Left forelimb (tissue), 1 donor: ENCODE measurements at places on chromosomes 7 and 10.

DNA sequence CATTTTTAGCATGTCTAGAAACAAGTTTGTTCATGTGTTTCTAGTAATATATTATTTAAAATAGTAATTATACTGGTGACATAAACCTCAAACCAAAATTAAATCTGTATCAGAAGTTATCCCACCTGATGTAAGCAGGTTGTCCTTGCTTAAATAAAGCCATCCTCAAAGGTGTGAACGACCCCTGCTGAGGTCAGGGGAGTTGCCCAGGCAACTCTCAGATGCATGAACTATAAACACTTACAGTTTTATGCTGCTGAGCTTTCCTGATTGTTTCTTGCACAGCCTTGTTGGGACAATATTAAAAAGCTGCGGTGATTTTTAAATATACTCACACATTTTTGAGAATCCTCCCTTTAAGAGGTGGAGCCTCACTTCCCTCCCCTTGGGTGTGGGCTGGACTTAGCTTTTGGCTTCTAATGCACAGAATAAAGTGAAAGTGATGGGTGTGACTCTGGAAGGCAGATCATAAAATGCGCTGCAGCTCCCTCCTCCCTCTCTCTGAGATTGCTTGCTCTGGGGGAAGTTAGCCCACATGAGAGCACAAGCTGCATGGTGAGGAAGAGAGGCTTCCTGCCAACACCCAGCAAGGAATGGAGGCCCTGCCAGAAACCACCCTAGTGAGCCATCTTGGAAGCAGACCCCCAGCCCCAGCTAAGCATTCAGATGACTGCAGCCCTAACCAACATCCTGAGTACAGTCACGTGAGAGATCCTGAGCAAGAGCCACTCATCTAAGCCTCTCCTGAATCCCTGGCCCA is 152.7 kb downstream of the SKIDA1 start:
- DNase-seq, result peak; percentile 82

DNA sequence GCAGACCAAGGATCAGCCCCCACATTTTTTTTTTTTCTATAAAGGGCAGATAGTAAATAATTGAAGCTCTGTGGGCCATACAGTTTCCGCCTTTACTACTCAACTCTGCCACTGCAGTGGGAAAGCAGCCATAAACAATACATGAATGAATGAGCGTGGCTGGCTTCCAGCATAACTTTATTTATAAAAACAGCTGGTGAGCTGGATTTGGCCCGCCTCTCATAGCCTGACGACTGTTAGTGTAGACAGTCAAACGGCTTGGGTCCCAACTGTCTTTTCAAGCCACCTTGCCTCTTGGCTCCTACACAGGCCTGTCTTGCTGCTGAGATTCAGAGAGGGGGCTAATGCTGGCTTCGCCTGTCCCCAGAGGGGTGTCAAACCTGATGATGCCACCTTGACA is 169.8 kb upstream of the GPR26 start:
- DNase-seq, result no peak

GRCh38 chr7:55589905-55590304 is 17.6 kb upstream of the VOPP1 start:
- no peak for DNase-seq

GRCh38 chr10:48801001-48801421 is 116.3 kb downstream of the WDFY4 start:
- no peak for DNase-seq

GRCh38 chr7:8436965-8437364 is 3.6 kb downstream of the NXPH1 start:
- no peak for DNase-seq

DNA sequence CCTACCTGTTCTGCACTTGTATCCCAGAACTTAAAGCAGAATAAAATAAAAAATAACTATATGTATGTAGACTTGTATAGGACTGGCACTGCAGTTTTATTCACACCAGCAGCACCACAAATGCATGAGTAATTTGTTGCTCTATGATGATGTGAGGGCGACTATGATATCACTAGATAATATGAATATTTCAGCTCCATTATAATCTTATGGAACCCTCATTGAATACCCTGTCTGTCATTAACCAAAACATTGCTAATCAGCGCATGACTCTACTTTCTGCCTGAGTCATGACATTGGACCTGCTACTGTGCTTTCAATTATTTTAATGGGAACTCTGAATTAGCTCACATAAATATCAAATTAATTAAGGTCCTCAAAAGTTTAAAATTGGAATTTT is 129.4 kb upstream of the RHOBTB1 start:
- DNase-seq, result no peak

- DNase-seq, result no peak
Observed at GRCh38 chr10:119896937-119897770, 4.6 kb downstream of the SEC23IP start.

DNA sequence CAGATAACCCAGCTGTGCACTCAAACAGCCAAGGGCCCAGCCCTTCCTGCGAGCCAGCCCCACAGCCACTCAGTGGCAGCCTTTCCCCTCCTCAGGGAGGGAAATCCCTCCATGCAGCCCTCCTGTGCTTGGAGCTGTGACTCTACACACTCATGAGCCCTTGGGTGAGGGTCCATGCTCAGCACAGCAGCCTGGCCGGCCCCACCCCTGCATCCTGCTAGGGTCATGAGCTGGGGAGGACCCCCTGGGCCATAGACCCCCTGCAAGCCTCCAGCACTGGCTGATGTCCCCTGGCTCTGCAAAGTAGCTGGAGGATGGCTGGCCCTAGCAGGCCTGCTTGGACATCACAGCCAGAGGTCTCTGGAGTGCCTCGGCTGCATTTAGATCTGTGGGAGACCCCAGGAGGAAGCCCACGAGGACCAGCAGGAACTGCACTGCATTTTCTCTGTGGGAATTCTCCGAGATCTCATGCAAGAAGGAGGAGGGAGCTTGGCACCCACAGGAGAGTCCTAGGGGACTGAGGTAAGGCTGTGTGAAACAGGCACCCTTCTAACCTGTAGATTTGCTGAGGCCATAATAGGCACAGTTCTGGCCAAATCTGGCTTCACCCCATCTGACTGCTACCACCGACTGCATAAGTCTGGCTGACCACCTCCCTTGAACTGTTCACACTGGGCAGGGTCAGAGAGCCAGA is 17.4 kb downstream of the TMEM273 start:
- no peak for DNase-seq

GRCh38 chr10:58753425-58753824 is 240.8 kb downstream of the BICC1 start:
- DNase-seq, result no peak

GRCh38 chr10:103677486-103678177 is 177.7 kb downstream of the SH3PXD2A start:
- DNase-seq, result no peak
